Activated CD8-positive, alpha-beta memory T cell treated with anti-CD3 and anti-CD28 coated beads, Interleukin-2, amount 50 U/mL, for 48 hours (primary cell): ENCODE measurements at places on chromosomes 2 and 18.
A peak's percentile ranks its signal among the peaks of the same experiment; 100 is the strongest.

- DNase-seq = no peak
Measured at GRCh38 chr2:223494942-223495341, 107.2 kb downstream of the SCG2 start.

DNA sequence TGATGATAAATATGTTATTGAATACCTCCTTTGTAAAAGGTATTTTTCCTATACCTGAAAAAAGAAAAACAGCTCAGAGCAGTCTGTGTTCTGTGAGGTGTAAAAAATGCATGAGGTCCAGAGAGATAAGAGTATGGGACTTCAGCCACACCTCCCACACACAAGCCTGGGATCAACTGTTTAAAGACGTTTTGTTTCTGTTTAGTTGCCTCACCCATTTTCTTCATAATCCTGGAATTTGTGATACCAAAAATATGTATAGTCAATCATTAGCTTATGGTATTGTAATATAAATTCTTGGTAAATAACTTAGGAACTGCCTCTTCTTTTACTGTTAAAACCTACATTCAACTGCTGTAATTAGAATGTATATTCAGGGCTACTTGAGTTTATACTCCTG, 1322.9 kb upstream of the TMEFF2 start:
- DNase-seq = no peak

DNA sequence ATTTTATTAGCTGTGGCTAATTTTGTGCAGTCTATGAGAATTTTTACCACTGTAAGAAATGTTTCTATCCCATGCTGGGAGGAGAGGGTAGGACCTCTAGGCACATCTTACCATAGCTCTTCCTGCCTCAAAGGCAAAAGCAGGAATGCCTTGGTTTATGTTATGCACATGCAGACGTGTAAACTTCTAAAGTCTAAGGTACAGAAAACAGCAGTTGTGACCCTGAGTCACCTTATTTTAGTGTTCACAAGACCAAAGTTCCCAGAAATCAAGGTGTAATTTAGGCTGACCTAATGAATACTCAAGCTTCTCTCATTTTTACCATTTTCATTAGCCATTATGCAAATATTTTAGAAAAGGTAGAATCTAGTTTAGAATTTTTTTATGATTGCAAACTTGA, 15.4 kb upstream of the WIPF1 start:
- no peak for DNase-seq

- DNase-seq = no peak
Measured at GRCh38 chr2:133936601-133937000, 317.3 kb upstream of the MGAT5 start.

DNA sequence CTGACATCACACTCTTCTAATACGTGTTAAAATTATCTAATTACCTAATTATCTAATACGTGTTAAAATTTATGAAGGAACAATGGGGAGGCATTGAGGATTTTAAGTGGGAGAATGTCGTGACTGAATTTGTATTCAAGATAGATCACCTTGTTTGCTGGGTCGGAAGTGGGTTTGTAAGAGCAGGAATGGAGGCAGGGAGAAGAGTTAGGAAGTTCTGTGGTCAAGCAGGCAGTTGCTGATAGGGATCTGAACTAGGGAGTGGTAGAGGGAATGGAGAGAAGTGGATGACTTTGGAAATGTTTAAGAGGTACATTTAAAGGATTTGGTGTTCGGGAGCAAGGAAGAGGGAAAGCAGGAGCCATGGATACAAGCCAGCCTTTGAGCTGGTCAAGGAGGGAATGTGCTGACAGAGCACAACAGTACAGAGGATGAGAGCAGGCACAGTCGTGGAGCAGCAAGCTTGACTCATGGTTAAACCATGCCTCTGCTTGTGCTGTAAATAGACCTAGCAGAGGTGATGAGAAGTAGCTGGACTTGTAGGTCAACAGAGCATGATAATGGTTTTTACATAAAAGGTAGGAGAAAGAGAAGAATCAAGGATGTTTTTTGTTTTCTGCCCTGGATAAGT, 16.2 kb downstream of the IL18RAP start:
- DNase-seq = no peak

DNA sequence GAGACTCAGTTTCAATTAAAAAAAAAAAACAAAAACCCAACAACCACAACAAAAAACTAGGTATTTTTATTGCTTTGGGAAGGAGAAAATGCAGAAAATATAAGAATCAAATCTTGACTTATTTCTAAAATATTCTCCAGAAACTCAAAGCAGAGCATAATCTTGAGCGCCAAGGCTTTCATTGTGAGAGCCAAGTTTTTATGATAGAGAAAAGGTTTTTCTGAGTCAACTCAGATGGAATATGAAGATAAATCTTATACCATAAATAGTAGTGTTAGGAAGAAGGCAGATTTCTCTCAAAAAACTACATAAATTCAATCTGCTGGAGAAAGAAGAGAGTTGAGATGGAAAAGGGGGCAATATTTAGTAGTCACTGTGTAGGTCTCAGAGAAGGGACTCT, 121.2 kb upstream of the OSR1 start:
- no peak for DNase-seq

DNA sequence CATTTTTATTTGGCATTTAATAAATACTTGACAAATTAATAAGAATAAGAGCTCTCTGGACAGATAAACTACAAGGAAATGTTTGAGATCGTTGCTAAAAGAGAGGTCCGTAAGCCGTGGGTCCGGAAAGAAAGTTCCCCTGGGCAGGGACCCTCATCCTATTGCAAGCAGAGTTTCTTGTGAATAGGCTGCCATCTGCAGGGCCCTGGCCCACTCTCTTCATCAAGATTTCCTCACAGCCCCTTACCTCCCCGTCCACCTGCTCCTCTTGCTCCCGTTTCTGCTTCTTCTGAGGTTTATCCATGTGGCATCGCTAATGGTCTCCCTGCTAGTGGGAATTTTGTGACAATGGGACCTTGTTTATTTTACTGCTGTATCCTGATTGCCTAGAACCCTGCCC, 30.1 kb upstream of the MC5R start:
- DNase-seq = no peak

- no peak for DNase-seq
Measured at GRCh38 chr2:133810559-133810958, 242.3 kb upstream of the NCKAP5 start.

- DNase-seq = no peak
Measured at GRCh38 chr18:25141886-25142285, 210.1 kb downstream of the ZNF521 start.

DNA sequence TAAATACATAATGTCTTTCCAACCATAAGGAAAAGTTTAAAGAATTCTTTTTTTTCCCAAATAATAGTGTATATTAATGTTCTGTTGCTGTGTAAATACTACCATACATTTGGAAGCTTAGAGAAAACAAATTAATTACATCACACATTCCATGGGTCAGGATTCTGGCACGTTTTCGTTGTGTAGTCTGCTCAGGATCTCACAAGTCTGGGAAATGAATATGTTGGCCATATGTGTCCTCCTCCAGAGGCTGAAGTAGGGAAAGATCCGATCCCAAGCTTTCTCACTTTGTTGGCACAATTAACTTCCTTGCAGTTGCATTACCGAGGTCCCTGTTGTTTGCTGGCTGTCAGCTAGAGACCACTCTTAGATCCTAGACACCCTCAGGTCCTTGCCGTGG, 83.9 kb downstream of the RPRM start:
- DNase-seq = no peak

DNA sequence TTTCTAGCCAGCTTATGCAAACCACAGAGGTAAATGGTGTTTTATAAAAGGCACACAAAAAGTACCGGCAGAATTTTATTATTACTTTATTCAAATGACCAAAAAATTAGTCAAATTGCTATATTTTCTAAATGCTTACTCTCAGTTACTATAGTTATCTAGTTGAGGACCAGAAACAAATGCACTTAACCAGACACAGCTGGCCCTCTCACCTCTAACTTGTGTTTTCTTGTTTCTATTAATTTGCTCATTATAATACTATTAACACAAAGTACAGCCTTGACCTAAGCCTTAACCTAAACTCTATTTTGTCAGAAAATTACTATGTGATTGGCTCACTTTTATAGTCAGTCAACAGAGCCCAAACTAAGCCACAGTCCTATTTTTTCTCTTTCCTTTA, 26.2 kb downstream of the OLA1 start:
- DNase-seq = no peak

- DNase-seq = no peak
Measured at GRCh38 chr2:67225287-67225973, 171.7 kb upstream of the ETAA1 start.

DNA sequence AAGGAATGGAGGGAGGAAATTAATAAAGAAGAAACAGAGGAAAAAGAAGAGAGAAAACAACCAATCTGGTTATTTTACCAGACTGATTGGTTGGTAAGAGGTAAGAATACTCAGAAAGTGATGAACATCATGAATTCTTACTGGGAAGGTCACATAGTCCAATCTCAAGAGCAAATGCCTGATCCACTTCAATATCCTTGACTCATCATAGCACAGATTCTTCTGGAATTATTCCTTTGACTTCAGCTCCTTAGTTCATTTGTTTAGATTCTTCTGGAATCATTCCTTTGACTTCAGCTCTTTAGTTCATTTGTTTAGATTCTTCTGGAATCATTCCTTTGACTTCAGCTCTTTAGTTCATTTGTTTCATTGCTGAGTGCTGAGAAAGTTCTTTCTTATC, 2030.6 kb upstream of the CELF4 start:
- DNase-seq = no peak

- DNase-seq = no peak
Measured at GRCh38 chr18:24827501-24827900, 367.1 kb downstream of the HRH4 start.

DNA sequence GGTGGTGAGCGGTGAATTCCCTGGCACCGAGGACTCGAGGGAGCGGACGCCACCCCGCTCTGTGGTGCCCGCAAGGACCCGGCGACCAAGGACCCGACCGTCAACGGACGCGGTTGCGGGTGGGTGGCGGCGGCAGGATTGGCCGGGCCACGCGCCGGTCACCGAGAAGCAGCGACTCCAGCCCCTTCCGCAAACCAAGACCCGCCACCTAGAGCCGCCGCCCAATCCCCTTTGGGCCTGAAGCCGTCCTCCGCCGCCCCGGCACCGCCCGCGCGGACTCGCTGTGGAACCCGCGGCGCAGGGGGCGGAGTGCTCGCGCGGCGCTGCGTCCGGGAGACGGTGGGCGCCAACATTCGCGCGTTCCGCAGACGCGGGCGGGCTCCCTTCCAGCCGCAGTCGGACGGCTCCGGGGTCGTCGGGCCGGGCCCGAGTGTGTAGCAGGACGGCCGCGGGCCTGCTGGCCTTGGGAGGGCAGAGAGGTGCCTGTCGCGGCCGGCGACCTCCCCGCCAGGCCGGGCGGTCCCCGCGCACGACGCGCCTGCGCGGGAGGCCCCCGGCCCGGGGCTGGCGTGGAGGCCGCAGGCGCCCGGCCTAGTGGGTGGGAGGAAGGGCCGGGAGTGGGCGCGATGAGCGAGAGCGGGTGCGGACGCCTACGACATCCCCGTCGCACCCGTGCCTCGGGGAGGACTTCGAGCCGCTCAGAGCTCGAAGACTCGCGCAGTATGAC, at the start of the genes FAM228B and PFN4:
Gene FAM228B (plus strand): TSS at position 275 of the 727 bp plus-strand sequence. CDS start 893 bp downstream, outside the sequence.
Gene PFN4 (minus strand): TSS at position 140 of the 727 bp plus-strand sequence. CDS start 799 bp downstream, outside the sequence.
- DNase-seq = peak; percentile 86

- peak; percentile 95 for DNase-seq
Measured at GRCh38 chr2:105746177-105747080, 1.7 kb downstream of the NCK2 start.

DNA sequence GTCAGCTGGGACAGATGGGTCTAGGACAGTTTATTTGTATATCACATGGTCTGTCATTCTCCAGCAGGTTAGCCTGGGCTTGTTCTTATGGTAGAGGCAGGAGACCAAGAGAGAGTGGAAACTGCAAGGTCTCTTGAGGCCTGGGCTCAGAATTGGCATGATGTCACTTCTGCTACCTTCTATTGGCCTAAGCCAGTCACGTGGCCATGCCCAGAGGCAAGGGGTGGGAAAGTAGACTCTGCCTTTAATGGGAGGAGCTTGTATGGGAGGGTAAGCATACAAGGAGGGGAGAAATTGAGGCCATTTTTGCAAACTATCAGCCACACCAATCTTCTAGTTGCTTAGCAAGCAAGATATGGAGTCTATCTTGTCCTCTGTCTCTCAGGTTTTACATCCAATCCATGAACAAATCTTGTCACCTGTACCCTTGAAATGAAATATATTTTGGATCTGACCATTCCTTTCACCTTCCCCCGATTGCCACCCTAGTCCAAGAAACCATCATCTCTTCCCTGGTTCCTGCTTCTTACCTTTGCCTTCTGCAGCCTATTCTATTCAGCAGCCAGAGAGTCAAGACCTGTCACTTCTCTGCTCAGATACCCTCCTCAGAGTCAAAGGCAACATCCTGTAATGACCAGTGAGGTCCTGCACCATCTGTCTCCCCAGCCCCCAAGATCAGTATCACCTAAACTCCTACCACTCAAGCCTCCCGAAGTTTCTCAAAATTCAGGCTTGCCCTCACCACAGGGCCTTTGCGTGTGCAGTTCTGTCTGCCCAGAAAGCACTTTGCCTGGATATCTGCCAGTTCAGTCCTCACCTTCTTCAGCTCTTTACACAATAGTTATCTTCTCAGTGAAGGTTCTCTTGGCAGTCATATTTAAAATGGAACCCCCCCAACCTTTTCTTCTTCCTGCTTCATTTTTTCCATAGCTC, 240.0 kb downstream of the LOXHD1 start:
- DNase-seq = no peak
